CD4-positive, alpha-beta T cell (primary cell): ENCODE measurements at places on chromosomes 4 and X.
A peak's percentile ranks its signal among the peaks of the same experiment; 100 is the strongest.

- no peak for DNase-seq
Measured at GRCh38 chr4:186920483-186920882, 196.8 kb upstream of the FAT1 start.

DNA sequence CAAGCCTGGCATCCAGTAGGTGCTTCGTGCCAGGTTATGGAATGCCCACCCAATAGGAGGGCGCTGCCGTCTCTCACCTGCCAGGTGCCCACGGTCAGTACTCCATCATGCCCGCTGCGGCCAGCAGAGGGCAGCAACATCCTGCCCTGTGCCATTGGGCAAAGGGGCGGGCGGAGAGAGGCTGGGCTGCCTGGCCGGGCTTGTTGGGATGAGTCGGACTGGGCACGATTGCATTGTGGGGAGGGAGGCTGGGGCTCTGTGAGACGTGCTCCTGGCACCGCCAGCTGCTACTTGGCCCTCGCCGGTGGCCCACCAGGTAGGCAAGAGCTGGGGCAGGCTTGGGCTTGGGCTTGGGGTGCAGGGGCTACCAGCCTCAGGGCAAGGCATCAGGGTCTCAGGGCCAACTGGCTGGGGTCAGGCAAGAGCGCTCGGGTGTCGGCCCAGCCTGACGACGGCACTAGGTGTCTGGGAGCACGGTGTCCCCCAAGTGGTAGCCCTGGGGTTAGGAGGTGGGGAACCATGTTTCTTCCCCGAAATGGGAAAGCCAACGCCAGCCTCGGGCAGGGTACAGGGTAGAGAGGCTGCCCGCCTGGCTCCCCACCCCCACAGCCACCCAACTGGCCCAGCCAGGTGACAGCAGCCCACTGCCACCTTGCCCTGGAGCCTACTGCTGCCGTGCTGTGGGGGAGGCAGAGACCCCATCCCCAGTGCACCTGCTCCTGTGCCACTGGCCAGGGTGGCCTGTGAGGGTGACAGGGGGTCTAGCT, at the start of gene PLXNB3:
TSS of gene PLXNB3 (plus strand) at position 261 of the 767 bp plus-strand sequence. CDS start 1,287 bp downstream, outside the sequence.
- DNase-seq, result peak; percentile 72

DNA sequence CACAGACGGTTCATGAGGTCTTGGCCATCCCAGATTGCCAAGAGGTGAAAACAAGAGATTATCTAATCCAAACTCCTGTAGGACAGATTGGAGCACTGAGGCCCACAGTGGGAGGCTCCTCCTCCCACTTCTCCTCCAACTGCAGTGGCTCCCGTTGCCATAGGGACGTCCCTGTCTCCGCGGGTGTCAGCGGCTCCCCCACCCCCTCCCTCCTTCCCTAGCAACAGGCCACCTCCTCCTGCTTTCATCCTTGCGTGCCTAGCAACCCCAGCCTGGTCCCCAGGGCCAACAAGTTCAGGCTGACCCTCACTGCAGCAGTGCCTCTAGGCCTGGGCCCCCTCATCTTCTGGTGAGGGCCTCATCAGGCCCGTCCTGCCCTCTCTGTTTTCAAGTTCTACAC, 6.8 kb upstream of the IQSEC2 start:
- no peak for DNase-seq

DNA sequence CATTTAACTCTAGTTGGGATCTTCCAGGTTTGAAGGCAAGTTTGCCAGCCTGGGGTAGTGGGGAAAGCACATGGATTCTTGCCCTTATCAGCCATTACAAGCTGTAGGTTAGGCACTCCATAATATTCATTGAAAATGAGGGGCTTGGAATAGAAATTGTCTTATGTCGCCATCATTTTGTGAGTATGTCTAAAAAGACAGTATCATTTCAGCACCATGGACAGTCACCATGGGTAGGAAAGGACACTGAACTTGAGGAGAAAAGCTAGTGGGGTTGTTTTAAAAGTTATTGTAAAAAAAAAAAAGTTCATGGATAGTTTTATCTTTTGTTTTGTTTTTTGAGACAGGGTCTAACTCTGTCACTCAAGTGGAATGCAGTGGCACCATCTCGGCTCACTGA, 356.1 kb downstream of the HNRNPD start:
- DNase-seq, result no peak

DNA sequence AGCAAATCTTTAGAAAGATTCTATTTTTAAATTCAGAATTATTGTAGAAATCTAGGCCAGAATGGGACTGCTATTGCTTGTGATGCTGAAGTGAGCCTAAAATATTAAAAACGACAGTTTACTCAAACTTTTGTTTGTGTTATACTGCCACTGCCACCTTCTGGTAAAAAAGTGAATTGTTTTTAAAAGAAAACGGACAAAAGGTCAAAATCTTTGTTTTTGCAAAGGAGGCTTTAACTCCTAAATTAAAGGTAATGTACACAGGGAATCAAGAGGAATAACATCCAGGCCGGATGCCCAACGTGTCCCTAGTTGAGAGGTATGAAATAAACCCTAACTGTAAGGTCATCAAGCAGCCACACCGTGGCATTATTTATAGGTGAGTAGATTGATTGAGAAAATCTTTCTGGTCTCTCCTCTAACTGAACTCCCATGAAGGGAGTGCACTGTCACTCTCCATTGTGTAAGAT, 338.3 kb upstream of the GALNT7 start:
- no peak for DNase-seq

DNA sequence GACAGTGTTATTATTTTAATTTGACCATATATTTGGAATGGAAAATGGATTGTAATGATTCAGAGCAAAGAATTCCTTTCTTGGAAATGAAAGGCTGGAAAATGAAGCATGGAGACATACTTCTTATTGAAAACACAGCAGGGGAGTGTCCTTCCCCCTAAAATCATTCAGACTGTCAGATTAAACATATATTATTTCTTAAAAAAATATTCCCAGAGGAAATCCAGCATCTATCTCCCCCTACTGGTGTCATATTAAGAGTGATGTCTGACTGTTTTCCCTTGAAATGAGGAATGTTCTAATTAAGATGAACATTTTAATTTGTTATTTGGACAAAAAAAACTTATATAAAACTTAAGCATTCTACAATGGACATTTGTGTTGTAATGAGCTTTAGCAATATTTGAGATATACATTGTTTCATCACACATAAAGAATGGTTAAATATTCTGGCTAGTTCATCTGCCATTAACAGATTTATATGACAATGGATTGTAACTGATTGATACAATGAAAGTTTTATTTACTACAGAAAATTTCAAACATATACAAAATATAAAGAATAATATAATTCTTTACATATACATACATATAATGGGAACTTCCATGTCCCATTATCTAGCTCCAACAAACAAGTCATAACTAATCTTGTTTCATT, 264.6 kb downstream of the SPRY1 start:
- no peak for DNase-seq

- no peak for DNase-seq
Measured at GRCh38 chrX:252957-253291, 28.3 kb upstream of the PLCXD1 start.

GRCh38 chr4:168631241-168632162, 134.7 kb downstream of the PALLD start:
- DNase-seq, result no peak

DNA sequence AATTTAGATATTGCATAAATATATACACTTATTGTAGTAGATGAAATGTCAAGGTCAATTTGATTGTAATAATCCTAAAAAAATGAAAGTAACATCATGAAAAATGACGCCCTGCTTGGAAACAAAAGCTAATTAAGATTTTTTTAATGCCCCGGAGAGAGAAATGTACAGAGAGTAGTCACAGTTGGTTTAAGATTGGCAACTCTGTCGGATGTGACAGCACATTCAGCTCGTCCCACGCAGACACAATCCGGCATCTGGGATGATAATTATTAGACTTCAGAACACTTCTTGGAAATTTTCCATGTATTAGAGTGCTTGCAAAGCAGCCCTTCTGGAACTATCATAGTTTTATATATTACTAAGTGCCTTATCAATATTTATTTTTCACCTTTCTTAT, 478.0 kb downstream of the PDHA2 start:
- DNase-seq, result no peak

GRCh38 chrX:110435196-110435595, 76.5 kb downstream of the RTL9 start:
- DNase-seq, result no peak

- DNase-seq, result no peak
Measured at GRCh38 chr4:123163501-123163900, 233.1 kb upstream of the SPRY1 start.

DNA sequence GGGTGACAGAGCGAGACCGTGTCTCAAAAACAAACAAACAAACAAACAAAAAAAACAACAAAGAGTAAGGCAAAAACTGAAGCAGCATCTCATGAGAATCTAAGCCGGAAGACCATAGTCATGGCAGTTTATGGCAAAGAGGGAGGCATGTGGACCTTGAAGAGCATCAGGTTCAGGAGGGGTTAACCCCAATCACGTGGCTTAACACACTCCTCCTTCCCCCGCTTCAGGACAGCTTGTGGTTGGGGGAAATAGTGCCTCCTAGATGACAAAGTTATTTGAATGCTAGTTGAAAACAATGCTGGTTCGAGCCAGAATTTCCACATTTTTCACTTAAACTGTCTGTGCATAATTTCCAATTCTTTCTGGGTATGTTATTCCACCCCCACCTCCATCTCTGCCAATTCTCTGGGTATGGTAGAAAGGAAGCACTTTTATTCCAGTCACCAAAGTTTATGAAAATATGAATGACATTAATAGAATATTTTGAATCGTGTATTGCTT, 11.7 kb upstream of the MAP7D3 start:
- DNase-seq, result no peak

DNA sequence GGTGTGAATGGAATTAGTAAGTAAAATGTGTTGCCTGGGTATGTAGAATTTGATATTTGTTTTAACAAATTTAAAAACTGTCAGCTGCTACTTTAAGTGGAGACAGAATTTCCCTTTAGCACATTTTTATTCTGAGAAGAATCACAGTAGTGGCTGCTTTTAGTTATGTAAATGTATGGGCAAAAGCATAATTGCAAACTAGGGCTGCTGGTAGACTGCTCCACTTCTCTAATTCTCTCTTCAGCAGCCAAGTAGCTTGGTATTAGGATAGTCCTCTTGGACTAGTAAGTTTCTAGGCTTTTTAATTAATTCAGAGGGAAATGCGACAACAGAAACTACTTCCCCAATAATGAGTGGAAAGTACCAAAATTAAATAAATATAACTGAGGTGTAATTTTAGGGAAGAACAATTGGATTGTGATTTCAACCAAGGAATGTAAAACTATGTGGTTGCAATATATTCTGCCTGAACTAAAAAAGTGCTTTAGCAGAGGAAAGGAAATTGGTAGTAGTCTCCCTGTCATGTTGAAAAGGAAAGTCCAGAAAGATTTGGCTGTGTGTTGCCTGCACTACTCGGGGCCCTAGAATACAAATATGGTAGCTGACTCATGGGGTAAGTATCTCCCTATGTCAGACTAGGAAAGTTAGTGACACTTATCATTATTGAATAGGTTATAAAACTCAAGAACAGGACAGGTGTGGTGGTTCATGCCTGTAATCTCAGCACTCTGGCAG, 9.2 kb upstream of the EIF4E start:
- no peak for DNase-seq

- DNase-seq, result no peak
Measured at GRCh38 chr4:119106036-119107000, 29.3 kb upstream of the MYOZ2 start.

GRCh38 chr4:143270256-143270838, 66.3 kb upstream of the GAB1 start:
- DNase-seq, result no peak

GRCh38 chrX:129525162-129525561, 1.9 kb upstream of the SMARCA1 start:
- DNase-seq, result no peak

- no peak for DNase-seq
Measured at GRCh38 chr4:6128221-6128850, 72.0 kb downstream of the JAKMIP1 start.

GRCh38 chrX:9072281-9072680, 38.4 kb upstream of the FAM9B start:
- no peak for DNase-seq

DNA sequence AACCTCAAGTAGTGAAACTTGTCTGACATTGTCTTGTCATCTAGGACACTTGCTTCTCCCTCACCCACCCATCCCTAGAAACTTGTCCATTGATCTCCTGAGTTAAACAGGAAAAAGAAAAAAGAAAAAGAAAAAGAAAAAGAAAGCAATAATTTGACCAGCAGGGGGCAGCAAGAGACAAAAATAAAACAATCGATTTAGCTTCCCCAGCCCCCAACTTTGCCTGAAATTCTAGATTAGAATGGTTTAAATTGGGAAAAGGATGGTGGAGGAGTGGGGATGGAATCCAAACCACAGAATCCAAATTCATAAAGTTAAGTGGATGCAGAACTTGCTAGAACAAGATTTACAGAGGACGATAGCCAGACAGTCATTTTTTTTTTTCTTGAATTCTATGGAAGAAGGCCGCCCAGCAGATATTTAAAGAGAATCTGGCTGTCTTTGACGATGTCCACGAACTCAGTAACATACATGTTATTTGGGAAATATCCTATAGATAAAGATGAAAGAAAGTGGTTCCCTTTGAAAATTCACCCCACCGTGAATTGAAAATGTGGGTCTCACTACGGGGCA, 282.9 kb downstream of the USP46 start:
- DNase-seq, result peak; percentile 49

DNA sequence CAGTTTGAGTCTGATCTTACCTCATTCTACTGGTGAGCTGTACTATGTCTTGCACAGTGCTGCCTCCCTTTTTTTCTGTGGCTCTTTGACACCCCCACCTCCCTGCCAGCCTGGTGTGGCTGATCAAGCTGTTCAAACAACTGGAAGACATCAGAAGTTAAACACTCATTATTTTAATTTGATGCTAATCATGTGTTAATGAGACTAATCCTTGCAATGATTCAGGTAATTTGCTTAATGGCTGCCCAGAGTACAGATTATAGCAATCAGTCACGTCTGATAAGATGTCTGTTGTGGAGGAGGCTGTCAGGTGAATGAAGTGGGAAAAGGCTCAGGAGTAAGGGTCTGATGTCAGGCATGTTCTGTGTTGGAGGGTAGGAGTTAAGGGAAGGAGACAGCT, 87.4 kb upstream of the GK2 start:
- DNase-seq, result no peak

GRCh38 chr4:91448668-91449330, 855.0 kb upstream of the GRID2 start:
- DNase-seq, result no peak

- no peak for DNase-seq
Measured at GRCh38 chr4:162056990-162057389, 106.8 kb downstream of the FSTL5 start.

DNA sequence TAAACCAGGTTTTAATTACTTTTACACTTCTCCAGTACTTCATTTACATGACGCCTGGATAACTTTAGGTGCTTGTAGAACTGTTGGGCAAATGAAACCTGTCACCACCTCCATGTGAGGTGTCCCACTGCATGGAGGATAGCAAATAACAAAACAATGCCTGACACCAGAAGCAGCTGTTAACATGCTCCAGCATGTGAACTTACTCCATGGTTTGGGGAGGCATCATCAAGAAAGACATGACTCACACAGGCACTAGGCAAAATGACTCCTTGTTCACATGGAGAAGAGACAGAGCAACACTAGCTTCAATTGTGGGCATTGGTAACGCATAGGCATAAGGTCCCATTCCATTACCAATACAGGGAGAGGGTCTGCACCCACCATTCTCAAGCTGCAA, 198.1 kb upstream of the F9 start:
- DNase-seq, result no peak
